ENCODE measurements at places on chromosomes 1 and 21.

GRCh38 chr1:201184307-201185122 is 6.1 kb upstream of the IGFN1 start:
- DNase-seq, result peak; percentile 62

DNA sequence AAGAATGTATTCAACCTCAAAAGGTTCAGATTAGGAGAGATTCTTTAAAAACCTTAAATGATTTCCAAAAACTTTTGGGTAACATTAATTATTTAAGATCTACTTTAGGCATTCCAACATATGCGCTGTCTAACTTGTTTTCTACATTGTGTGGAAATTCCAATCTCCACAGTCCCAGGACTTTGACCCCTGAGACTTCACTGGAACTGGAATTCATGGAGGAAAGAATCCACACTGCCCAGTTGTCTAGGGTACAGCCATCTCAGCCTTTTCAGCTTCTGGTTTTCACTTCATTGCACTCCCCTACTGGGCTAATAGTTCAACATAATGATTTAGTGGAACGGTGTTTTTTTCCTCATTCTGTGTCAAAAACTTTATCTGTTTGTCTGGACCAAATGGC is 161.5 kb downstream of the IER5 start:
- no peak for DNase-seq

GRCh38 chr1:6861075-6861724 is 75.9 kb downstream of the CAMTA1 start:
- DNase-seq, result no peak

DNA sequence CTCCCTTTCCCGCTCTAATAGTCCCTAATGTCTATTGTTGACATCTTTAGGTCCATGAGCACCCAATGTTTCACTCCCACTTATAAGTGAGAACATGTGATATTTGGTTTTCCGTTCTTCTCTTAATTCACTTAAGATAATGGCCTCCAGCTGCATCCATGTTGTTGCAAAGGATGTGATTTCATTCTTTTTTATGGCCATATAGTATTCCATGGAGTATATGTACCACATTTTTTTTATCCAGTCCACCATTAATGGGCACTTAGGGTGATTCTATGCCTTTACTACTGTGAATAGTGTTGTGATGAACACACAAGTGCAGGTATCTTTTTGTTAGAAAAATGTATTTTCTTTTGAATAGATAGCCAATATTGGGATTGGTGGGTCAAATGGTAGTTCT is 126.0 kb upstream of the RAB3GAP2 start:
- DNase-seq, result no peak

DNA sequence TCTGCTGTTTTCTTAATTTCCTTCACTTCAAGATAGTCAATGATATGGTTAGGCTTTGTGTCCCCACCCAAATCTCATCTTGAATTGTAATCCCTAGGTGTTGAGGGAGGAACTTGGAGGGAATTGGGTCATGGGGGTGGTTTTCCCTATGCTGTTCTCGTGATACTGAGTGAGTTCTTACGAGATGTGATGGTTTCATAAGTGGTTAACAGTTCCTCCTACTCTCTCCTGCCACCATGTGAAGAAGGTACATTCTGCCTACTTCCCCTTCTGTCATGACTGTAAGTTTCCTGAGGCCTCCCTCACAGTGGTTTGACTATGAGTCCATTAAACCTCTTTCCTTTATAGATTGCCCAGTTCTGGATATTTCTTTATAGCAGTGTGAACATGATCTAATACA is 74.0 kb upstream of the SAMSN1 start:
- DNase-seq, result no peak

DNA sequence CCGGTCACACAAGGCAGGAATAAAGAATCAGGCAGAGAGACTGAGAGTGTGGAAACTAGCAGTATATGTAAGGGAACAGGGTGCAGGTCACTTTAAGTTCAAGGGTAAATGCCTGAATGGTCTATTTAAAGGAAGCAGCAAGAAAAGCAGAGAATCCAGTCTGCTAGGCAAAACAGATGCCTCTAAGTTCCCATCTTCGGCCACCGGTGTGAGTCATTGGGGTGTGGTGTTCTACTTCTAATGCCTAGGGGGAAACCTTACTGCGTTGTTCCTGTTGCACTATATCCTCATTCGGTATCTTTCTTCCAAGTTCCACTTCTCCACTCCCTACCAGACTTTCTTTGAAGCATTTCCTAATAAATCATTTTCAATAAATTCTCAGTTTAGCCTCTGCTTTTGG is 259.9 kb downstream of the HHIPL2 start:
- DNase-seq, result no peak

GRCh38 chr1:180415985-180416633 is 86.3 kb downstream of the ACBD6 start:
- DNase-seq, result peak; percentile 50

DNA sequence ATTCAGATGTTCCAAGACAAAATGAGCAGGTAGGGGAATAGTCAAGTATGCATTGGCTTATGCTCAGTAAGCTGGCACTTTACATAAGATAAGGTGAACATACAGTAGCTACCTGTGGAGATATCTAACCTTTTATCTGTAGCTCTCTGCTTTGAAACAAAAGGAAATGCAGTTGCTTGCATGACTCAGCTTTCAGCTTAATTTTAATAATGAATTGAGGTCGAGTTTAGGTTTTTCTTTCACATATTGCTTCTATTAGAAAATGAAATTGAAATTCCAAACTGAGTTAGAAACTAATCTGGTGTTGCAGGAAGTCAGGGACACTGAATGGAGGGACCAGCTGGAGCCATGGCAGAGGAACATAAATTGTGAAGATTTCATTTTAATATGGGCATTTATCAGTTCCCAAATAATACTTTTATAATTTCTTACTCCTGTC is 8.3 kb downstream of the FRRS1 start:
- DNase-seq, result no peak

GRCh38 chr1:149849947-149850360 is 49.4 kb upstream of the BOLA1 start:
- no peak for DNase-seq

GRCh38 chr1:245366886-245367285 is 212.1 kb downstream of the KIF26B start:
- no peak for DNase-seq

- no peak for DNase-seq
These were observed 19.8 kb upstream of the TAS1R2 start for GRCh38 chr1:18879215-18879790.

GRCh38 chr1:17264470-17264869 is 15.6 kb downstream of the PADI3 start:
- no peak for DNase-seq

GRCh38 chr1:239840790-239841189 is 250.9 kb upstream of the FMN2 start:
- DNase-seq, result no peak

DNA sequence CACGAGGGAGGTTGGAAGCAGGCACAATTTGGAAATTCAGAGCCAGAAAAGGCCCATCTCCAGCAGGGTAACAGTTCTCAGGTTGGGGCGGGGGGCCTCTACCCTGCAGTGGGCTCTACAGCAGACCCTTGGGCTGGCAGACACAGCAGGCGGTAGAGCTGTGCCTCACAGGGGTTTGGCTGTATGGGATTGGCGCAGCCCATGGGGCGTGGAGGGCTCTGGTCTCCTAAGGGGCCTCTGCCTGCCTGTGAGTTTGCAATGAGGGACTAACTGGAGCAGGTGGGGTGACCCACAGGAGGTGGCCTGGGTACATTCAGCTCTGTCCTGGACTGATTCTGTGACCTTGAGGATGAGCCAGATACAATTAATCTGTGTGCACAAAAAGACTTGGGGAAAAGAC is 124.1 kb downstream of the CAMTA1 start:
- no peak for DNase-seq

- no peak for DNase-seq
These were observed 92.5 kb downstream of the DSCAM start for GRCh38 chr21:40754466-40754865.

- DNase-seq, result no peak
These were observed 50.6 kb downstream of the NRIP1 start for GRCh38 chr21:15014221-15014620.

DNA sequence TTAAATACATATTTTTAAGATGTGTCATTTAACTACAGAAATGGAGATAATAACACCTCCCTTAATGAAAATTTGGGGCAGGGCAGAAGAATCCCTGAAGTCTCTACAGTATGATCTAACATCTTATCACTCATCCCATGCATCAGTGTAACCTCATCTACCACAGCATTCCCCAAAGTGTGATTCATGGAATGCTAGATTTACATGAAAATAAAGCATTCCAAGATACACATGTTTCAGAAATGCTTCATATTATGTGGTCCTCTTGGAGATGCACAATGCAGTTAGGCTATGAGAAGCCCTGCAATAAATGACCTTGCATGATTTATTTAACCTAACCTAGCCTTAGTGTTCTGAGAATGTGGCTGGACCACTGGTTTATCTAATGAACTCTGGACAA is 166.9 kb upstream of the SYT6 start:
- DNase-seq, result no peak

- DNase-seq, result no peak
These were observed 38.7 kb downstream of the CACHD1 start for GRCh38 chr1:64508629-64509028.

DNA sequence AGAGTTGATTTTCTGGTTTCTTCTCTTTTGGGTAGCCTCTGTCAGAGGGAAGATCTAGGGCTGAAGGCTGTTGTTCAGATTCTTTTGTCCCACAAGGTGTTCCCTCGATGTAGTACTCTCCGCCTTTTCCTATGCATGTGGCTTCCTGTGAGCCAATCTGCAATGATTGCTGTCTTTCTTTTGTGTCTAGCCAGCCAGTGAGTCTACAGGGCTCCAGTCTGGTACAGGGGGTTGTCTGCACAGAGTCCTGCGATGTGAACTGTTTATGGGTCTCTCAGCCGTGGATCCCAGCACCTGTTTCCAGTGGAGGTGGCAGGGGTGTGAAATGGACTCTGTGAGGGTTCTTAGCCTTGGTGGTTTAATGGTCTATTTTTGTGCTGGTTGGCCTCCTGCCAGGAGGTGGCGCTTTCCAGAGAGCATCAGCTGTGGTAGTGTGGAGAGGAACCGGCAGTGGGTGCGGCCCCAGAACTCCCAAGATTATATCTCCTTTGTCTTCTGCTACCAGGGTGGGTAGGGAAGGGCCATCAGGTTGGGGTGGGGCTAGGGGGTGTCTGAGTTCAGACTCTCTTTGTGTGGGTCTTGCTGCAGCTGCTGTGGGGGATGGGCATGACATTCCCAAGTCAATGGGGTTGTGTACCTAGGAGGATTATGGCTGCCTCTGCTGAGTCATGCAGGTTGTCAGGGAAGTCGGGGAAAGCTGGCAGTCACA is 81.3 kb upstream of the C21orf91 start:
- no peak for DNase-seq

- DNase-seq, result no peak
These were observed 85.6 kb upstream of the CLDN14 start for GRCh38 chr21:36565540-36565939.

DNA sequence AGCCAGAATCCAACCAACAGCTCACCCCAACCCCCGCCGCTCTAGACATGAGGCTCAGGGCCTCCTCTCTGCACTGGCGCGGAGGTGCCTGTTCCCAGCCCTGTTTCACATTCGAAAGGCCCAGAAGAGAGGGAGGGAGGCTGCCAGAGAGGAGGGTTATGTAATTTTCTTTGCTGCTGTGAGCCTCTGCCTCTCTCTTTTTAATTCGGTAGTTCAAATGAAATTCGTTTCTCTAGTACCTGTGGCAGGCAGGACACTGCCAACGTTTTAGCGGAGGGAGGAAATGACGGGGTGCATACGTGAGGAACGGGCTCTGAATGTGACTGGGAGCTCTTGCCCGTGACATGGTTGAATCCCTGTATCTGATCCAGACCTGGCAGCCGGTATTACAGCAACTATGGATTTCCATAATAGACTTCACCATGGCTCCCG is 9.4 kb downstream of the PRDM16 start:
- no peak for DNase-seq

DNA sequence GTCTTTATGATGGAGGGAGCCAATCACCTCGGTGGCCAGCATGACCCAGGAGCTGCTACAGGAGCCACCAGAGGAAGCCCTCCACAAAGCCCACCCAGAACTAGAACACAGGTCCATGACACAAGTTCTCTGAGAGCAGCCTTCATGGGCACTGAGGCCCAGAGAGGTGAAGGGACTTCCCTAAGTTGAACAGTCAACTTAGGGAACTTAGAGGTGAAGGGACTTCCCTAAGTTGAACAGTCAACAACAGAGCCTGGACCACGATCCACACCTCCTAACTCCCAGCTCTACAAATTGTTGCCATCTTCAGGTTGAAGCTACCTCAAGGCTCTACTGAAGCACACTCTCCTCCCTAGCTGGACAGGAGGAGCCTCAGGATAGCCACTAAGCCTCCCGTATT is 132.7 kb downstream of the CCDC185 start:
- no peak for DNase-seq

DNA sequence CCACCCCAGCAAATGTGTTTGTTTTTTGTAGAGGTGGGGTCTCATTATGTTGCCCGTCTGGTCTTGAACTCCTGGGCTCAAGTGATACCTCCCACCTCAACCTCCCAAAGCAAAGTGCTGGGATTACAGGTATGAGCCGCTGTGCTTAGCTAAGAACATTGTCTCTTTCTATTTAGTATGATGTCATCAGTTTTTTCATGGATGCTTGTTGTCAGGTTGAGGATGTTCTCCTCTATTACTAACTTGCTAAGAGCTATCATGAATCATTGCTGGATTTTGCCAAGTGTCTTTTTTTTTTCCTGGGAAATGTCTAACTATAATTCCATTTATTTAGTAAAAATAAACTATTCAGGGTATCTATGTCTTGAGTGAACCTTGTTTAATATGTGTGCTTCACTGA is 19.0 kb upstream of the MPC2 start:
- DNase-seq, result no peak

DNA sequence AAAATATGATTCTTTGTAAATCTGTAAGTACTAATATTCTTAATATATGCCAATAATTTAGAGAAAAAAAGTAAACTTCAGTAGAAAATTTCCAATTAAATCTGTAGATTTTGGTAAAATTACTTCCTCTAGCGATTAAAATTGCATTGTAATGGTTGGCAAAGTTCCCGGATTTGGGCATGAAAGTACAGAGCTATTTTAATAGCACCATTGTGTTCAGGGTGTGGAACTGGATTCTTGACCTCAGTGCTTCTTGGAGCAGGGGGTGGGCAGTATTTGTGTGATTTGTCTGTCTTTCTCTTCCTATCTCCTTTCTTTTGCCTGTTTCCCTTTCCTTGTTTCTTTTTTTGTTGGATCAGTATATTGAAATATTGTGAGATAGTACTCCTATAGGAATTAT is 72.1 kb downstream of the DNM3 start:
- no peak for DNase-seq

DNA sequence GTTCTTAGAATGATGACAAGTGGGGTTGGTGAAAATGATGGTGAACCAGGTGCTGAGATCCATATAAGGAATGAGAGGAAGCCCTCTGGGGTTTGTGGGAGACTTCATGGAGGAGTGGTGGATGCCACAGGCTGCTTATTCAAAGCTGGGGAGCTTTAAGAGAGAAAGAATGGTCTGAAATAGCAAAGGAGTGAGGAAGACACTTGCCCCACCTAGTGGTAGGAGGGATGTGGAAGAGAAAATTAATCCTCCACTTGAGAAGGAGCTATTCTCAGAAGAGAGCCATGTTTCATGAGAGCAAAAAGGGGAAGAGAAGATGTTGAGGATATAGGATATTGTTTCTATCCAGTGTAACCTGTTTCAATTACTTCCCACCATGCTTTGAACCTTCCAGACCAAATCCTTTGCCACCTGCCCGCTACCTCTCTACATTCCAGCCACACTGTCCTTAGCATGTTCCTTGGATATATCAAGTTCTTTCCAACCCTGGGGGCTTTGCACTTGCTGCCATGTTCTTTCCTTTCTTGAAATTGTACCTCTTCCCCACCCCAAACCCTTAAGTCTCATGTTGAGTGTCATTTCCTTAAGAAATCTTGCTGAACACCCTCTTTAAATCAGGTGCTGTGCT is 19.6 kb upstream of the ZNF648 start:
- DNase-seq, result no peak
